ENCODE measurements at places on chromosomes 7 and 10.

DNA sequence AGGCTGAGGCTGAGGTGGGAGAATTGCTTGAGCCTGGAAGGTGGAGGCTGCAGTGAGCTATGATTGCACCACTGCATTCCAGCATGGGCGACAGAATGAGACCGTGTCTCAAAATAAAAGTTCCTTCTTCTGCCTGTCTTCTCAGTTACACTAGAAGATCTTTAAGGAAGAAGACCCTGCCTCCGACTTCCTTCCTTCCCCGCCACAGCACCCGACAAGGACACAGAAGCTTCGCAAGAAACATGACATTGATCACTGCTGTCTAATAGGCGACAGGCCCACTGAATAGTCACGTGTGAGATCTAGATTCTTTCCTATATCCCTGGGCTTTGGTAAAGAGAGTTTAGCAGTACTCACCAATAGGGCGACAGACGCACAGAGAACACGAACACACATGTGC, 118.2 kb downstream of the PRPF18 start:
- no peak for DNase-seq

GRCh38 chr7:91089382-91089963, 174.8 kb upstream of the FZD1 start:
- no peak for DNase-seq

- DNase-seq, result no peak
Observed at GRCh38 chr10:81876253-81877077, 1.5 kb downstream of the NRG3 start.

DNA sequence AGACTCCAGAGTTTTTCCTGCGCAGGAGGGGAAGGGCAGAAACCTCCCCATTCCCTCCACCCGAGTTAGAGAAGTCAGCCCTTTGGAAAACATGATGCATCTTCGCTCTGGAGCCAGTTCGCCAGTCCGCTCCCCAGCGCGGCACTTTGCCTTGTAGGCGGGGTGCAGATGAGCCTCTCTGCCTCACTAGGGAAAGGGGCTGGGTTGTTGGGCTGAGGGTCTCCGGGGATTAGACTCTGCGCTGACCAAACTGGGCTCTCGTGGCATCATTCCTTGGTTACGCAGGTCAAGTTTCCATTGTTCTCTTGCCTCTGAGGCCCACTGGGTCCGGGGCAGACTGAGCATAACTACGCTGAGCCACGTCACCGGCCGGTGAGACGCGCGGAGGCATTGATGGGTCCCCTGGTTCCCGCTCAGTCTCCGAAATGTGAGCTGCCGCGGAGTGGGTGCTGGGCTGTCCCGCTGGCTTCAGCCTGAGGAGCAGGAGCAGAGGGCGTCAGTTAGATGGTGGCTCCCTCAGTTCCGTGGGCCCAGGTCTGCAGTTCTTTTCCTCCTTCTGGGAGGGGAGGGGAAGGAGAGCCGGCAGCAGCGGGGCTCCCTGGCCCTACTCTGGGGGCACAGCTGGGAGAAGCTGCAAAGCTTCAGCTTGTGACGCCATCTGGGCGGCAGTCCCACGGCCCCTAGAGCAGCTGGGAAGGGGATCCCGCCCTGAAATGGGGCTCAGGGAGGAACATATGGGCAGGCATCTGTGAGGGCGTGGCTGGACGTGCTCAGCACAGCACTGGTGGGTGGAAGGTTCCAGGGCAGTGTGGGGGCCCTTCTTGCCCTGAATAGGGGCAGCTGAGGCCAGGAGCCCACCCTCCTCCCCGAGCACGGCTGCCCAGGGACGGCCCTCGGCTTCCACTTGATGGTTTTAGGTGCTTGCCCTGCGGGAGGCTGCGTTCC, 121.3 kb upstream of the BTBD16 start:
- no peak for DNase-seq

DNA sequence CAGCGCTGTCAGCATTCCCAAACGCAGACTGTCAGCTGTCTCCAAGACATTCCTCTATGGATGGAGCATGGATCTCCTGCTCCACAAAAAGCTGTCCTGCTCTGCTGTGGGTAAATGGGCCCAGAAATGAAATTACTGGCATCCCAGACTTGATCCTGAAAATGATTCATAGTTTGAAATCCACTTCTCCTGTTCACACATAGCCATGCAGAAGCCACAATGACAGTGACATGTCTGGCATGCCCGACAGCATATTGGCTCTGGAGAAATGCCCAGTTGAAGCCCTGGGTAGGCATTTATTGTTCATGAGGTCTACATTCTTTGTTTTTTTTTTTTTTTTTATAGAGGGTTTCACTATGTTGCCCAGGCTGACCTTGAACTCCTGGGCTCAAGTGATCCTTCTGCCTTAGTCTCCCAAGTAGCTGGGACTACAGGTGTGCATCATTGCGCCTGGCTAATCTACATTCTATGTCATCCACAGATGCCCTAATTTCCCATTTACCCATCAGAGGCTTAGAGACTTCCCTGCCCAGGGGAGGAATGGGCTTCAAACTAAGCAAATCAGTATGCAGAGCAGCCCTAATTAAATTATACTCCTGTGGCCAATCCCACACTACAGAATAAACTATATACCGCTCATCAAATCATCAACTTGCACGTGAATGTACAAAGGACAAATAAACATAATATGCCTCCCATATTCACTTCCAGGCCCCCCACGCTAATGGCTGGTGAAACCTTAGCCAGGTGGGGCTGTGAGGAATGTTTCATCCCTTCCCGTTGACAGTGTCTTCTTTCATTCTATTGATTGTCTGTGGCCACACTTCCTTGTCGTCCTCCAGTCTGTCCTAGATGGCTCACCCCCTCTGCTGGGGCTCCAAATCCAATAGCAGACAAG, 61.8 kb upstream of the EEPD1 start:
- DNase-seq, result no peak

Data from CD4-positive, alpha-beta T cell (primary cell).